ENCODE measurements at places on chromosomes 4 and X.
A peak's percentile ranks its signal among the peaks of the same experiment; 100 is the strongest.

GRCh38 chrX:155094468-155095061 lies 23.3 kb downstream of the BRCC3 start:
- DNase-seq = no peak

GRCh38 chr4:28317221-28317620 lies 1456.6 kb downstream of the STIM2 start:
- DNase-seq = no peak

DNA sequence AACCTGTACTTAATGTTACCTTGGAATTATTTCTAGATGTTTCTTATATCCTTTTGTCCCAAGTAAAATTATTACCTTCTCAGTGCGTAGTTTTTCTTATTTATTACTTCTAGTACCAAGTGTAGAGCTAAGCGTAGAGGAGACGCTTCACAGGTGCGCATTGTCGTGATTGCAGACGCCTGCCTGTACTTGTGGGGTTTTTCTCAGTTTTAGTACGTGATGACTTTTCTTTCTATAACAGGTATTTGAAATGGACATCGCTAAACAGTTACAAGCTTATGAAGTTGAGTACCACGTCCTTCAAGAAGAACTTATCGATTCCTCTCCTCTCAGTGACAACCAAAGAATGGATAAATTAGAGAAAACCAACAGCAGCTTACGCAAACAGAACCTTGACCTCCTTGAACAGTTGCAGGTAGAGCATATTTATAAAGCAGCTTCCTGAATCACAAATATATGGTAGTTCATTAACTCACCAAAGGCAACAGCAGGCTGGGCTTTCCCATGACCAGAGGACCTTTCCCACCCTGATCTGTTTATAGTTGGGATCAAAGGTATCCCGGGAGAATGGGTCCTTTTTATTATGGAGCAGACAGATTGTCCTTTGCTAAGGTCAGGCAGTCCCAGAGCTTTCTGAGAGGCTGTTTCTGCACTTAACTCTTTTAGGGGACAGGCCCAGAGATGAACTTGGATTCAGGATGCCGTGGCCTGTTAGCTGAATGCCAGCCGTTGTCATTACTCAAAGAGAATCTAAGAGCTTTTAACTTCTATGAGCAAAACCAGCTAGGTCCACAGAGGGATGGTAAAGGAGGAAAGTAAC lies 172.9 kb downstream of the PTTG2 start:
- DNase-seq = no peak

DNA sequence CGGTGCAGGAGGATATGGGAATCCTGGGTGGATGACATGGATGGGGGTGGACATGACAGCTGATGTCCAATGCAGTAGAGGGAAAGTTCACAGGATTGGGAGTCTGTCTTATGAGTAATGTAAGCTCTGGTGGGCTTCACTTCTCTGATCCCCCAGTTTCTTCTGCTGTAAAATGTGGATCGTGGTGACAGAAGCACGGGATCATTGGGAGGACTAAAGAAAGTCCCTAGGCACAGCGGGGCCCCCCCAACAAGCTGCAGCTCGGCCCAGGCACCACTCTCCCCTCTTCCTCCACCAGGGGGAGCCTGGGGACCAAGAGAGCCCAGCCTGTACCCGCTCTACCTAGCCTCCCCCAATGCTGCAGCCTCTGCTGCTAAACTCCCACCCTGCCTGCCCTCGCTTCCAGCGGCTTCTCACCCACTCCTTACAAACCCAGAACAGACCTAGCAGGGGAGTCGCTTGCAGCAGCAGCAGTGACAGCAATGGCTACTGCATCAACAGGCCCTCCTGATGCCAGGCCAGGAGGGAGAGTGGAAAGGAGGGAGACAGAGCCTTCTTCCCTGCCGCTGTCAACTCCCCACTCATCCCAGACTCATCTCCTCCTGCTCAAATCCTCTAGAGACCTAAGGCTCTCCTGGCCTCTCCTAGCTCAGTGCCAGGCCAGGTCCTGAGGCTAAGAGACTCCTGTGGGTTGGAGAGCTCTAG lies 36.1 kb upstream of the IQSEC2 start:
- peak; percentile 36 for DNase-seq

GRCh38 chr4:89347363-89348025 lies 39.9 kb upstream of the GPRIN3 start:
- DNase-seq = no peak

- DNase-seq = no peak
Observed at GRCh38 chrX:1464971-1465285, 12.2 kb upstream of the ASMTL start.

DNA sequence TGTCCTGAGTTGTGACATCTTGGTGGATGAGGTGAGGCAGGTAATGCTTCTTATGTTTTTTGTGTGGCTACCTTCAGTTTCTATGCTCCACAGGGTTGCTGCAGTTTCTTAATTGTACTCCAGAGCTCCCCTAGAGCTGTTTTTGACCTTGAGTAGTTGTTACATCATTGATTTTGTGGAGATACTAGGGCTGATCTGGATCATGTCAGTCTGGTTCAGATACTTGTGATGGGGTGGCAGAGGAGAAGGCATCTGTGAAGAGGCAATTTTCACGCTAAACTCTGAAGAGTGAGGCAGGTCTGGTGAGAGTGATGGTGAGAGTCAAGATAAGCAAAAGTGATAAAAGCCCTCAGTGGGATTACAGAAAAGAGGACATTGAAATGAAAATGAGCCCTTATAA lies 1180.2 kb downstream of the RAPGEF2 start:
- DNase-seq = no peak

- no peak for DNase-seq
Observed at GRCh38 chr4:53618321-53618720, 27.0 kb upstream of the LNX1 start.

GRCh38 chr4:170497112-170497511 lies 407.4 kb upstream of the AADAT start:
- no peak for DNase-seq

DNA sequence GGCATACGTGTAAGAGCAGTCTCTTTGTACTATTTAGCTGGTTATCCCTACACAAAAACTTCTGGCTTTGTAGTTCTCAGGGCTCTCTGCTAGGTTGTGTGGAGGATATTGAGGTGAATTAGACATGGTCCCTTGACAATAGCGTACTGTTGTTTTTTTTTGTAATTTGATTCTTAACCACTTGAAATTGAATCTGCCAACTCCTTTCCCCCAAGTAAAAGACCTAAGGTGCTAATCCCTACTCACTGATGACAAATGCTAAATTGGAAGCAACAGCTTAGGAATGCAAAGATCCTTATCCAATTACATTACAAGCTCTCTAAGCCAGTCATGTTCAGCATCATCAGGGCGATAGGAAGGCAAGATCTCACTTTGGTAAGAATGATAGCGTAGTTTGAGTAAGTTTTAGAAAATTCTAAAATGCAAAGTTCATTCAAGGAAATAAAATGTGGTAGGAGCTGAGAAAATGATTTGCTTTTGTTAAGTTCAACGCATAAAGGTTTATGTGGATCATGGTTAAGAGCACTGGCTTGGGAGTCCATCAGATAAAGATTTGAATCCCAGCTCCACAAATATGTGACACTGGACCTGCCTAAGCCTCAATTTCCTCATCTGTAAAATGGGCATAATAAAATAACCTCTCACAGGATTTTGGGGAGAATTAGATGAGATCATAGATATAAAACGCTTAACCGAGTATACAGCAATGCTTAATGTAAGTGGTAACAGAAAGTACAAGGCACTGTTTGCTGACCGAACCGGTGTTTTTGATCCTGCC lies 39.3 kb downstream of the DOCK11 start:
- DNase-seq = no peak

DNA sequence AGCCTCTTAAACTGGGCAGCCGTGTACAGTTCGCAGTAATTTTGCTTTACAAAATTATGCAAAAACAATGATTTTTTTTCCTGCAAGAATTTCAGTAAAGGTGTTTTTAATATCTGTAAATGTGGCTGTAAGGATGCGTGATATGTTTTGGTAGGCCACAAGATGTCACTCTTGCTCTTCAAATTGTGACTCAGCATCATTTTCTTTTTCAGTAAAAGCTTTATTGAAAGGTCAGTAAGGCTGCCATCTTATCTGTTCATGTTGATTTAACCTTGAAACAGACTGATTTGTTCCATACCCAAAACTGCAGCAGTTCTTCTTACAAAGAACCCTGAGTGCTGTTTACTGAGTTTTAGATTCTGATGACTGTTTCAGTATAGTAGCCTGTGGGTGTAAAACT lies 39.9 kb downstream of the TXLNG start:
- no peak for DNase-seq

DNA sequence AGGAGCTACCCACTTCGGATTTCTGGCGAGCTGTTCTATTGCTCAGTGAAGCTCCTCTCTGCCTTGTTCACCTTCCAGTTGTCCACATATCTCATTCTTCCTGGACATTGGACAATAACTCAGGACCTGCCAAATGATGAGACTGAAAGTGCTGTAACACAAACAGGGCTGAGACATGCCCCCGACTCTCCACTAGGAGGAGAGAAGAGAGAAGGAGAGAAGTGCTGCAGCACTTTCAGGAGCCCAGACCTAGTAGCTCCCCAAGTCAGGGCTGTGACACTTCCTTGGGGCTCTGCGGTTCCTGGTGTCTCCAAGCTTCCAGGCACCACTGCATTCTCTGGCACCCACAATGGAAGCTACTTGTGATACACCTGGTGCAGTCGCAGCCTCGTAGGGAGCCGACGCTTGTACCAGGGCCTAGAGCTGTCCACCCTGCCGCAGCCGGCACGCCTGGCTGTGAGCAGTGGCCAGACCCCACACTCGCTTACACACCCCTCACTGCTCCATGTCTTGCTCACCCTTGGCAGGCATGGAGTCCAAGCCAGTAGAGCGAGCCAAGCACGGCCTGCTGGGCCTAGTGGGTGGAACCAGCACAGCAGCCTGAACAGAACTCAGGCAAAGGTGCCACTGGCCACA lies 234.9 kb downstream of the TECRL start:
- DNase-seq = no peak

GRCh38 chr4:147103403-147103946 lies 157.8 kb upstream of the TTC29 start:
- DNase-seq = no peak

- no peak for DNase-seq
Observed at GRCh38 chr4:15084780-15085179, 82.5 kb downstream of the CPEB2 start.

GRCh38 chrX:129239371-129239770 lies 283.9 kb downstream of the SMARCA1 start:
- no peak for DNase-seq

GRCh38 chrX:47864300-47864699 lies 27.6 kb downstream of the ZNF81 start:
- no peak for DNase-seq

DNA sequence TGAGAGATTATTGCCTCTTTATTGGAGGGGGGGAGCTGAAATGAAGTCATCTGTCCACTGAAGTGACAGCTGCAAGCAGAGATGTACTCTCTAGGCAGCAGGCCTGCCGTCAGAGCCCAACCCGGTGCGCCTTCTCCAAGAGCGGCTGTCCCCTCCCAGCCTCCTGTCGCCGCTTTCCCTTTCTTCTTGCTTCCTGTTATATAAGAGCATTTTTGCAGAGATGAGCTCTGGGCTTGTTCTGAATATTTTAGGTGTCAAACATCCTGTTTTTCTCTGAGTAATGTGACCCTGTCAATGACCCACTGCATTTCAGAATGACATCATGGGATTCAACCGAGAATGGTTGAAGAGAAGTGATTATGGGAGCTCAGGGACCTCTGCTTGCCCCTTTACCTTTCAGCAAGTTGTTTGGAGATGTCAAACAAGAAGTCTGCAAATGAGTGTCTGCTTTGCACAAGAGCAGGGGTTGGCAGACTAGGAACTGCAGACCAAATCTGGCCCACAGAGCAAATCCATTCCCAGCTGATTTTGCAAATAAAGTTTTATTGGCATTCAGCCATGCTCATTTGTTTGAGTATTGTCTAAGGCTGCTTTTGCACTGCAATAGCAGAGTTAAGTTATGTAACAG lies 79.9 kb downstream of the SLC9A6 start:
- DNase-seq = no peak

- DNase-seq = no peak
Observed at GRCh38 chr4:171857302-171858012, 44.3 kb downstream of the GALNTL6 start.

DNA sequence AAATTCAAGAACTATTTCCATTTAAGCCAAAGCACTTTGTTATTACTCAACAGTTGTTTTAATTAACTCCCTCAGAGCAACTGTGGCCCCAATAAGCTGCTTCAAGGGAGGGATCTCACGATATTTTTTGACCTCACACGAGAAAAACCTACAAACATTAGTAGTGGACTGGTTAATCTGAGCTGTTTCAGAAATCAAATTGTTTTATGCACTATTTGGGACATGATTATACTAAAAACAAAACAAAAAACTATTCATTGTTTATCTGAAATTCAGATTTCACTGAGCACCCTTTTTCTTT lies 74.3 kb downstream of the DCHS2 start:
- DNase-seq = no peak

GRCh38 chrX:6826856-6827255 lies 291.9 kb upstream of the VCX3A start:
- DNase-seq = no peak

DNA sequence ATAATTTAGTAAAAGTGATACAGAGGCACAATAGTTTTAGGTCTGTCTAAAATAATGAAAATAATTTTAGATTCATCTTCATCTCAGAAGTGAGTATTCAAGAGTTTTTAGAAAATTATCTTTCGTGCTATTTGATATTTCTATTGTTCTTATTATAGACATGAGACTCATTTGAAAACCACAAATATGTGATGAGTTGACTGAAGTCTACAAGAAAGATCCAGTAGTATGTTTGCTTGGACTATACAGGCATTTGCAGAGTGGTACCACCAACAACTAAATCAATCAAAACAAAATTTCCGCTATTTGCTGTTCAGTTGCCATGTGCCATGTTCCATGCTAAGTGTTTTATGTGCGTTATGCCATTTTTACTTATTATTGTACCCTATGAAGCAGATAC lies 1318.5 kb downstream of the STIM2 start:
- DNase-seq = no peak

DNA sequence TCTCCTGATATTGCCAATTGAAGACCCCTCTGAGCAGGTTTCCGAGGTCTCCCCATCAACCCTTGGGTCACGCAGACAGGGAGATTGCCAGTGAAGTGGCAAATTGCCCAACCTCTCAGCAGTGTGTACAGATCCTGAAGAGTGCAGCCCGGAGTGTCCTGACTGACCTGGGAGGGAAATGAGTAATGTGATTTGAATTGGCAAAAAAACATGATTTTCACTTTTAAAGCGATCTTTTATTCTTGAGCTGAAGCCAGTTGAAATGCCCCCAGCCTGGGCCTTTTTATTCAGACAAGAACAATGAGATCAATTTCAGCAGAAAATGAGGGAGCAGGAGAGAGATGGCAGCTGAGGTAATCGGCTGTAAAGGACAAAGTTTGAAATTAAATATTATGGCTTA lies 401.8 kb downstream of the RAPGEF2 start:
- no peak for DNase-seq
